ENCODE measurements at places on chromosomes 1 and 21.

- DNase-seq, result no peak
These were observed 504 bp downstream of the SCCPDH start for GRCh38 chr1:246724731-246725095.

DNA sequence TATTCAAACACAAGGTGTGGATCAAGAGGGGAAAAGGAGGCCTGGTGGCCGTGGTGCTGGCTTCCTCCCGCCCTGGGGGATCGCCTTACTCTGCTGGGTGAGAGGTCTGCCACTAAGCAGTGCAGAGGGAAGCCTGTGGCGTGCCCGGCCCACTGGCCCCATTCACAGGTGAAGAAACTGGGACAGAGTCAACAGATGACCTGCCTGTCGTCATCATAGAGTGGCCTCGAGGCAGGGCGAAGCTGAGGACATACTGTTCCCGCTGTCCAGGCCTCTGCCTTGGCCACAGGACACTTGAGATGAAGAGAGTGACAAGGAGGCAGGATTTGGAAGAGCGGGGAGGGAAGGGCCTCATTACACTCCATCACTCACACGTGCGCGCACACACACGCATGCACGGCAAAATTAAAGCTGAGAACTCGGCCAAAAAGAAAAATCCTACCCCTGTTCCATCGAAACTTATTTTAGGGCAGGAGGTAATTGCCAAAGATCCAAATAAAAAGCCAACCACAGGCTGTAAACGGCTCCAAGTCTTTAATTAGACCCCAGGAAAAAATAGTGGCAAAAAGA, 50.5 kb downstream of the CASZ1 start:
- DNase-seq, result no peak

DNA sequence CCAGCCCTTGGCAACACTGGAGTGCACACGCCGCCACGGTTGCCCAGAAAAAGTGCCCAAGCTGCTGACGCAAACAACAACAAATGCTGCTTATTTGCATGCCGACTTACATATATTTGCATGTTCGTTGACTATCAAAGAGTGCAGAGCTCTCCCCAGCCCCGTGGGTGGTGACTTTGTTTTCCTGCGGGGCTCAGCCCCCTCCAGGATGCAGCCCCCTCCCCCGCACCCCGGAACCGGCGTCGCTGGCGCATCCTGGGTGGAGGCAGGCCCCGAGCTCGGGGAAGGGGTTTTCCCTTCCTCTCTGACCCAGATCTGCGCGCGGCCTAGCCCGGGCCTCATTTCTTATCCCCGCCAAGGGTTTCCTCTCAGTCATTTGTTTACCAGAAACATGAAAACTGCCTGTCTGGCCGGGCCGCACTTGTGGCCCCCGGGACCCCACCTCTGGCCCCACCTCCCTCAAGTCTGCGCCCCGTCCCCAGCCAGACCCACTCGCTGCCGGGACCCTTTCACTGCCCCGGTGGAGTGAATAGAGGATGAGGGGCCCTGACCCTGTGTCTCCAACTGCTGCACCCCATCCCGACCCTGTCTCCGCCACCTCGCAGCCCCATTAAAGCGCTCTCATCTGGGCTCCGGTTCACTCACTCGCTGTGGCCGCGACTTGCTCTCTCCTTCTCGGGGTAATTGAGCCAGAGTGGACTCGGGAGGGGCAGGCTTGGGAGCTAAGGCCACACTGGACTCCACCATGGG, 5.5 kb downstream of the TNFRSF25 start:
- peak; percentile 65 for DNase-seq

DNA sequence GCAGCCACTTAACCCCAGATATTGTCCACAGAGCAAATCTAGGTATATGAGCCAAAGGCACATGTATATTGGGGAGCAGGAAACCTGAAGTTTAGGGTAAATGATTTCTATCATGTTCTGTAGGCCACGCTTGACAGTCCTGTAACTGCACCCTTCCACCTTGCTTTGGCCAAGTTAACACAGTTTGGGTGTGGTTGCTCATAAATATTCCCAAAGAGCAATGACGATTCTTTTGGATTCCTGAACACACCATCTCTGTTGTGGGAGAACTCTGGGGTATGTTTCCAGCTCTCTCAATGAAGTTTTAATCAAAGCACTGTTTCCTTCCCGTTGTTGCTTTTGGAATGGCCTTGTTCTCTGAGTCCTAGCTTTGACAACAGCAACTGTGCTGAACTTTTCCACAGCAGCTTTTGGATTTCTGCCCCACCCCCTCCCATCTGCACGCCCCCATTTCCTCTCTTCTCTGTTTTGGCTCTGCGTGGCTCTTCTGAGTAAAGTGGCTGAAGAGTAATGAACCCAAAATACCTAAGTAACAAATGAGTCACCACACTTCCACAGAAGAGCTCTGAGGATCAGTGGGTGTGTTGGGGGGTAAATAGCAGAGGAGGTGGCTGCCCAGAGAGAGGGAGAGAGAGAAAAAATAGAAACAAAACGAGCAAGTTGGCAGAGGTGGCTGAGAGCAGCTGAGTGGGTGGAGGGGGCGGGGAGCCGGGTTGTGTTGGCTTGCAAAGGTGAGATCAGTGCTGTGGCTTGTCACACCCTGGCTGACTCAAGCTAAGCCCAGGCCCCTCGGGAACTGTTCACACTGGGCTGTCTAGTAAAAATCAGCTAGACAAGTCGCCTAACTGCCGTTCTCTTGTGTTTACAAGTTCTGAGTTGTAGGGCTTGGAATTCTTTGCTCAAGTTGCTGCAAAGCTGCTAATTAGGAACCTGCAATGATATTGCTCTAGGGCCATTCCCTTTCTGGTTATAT, 26.9 kb upstream of the RAP1A start:
- peak; percentile 91 for DNase-seq

DNA sequence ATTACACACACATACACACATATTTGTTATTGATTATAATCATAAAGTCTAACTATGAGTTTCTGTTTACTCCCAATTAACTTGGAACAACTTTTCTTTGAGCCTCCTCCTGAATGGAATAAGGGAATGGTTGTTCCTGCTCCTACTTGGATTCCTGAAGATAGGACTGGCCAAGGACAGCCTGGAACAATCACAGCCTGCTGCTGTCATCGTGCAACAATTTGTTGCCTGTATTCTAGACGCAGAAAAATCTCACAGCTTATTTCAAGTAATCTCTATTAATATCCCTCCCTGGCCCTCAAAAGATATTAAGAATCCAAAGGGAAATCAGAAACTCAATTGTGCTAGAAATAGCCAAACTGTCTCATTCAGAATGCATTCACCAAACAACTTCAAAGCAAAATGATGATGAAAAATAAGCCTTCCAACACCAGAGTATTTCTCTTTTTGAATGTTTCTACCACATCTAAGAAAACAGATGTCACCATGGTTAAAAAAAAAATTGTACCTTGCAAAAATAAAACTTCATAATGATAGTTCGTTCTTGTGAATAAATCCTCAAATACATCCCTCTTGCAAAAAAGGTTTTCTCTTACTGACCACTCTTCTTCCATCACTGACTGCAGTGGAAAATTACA, 30.9 kb downstream of the RCAN1 start:
- no peak for DNase-seq

GRCh38 chr1:19385221-19385620, 73.1 kb downstream of the SLC66A1 start:
- DNase-seq, result no peak

- DNase-seq, result no peak
These were observed 82.2 kb upstream of the DMRTA2 start for GRCh38 chr1:50505427-50505826.

DNA sequence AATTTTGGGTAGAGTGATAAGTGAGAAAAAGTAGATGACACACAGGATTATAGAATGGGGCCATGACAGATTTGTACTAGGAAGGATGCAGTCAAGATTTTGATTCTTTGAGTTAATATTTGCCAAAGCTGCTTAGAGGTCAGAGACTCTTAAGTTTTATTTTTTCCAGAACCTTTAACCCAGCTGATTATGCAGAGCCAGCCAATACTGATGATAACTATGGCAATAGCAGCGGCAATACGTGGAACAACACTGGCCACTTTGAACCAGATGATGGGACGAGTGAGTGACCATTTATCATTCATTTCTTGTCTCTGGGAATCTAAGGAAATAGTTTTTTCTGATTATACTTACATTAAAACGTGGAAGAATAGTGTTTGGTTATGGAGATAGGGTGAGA, 16.1 kb downstream of the UBAP2L start:
- DNase-seq, result no peak

GRCh38 chr21:34357889-34358288, 5.9 kb upstream of the KCNE2 start:
- no peak for DNase-seq

DNA sequence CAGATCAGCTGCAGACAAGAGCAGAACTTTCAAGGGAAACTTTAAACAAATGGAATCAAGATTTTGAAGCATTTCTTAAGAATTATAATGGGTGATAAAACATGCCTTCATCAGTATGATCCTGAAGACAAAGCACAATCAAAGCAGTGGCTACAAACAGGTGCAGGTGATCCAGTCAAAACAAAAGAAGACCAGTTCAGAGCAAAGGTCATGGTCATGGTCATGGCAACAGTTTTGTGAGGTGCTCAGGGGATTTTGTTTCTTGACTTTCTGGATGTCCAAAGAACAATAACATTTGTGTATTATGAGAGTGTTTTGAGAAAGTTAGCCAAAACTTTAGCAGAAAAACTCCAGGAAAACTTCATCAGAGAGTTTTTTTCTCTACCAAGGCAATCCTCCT, 681.7 kb upstream of the PTBP2 start:
- DNase-seq, result no peak

DNA sequence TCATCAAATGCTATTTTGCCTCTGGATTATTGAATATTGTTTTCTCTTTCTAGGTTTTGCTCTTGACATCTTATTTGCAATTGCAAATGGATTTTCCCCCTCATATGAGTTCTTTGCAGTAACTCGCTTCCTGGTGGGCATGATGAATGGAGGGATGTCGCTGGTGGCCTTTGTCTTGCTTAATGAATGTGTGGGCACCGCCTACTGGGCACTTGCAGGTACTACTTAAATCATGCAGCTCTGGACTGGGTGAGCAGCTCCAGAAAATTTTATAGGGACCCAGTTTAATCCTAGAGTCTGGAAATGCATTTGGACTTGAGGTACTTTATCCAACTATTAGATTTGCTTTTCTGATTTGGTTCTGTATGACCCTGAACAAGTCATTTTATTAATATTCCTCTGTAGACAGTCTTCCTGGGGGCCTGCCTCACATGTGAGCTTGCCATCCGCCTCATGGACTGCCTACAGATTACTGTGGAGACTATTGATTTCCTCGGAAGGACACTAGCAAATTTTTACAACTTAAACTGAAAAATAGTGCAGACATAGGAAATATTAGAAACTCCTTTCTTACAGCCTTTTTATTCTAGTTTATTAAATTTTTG, 44.5 kb downstream of the SLC22A15 start:
- DNase-seq, result peak; percentile 21

DNA sequence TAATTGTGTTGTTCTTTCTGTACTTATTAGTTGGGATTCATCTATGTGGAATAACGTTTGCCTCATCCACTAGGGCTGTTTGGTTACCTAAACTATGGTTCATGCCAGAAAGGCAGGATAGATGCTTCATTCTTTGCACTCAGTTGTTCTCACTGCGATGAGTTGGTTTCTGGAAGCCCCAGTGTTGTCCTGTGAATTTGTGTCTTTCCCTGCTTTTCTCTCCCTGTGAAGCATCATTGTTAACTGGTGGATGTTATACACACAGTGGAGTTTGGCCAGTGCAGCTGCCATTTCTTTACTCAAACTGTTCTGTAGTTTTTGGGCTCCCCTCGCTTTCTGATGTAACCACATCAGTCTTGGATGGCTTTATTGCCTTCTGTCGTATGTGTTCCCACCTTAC, 143.6 kb upstream of the COL6A1 start:
- no peak for DNase-seq

Data from stimulated activated CD8-positive, alpha-beta memory T cell treated with anti-CD3 and anti-CD28 coated beads, Interleukin-2, amount 100 ng/mL, for 48 hours (primary cell).